ENCODE measurements at places on chromosomes 7 and 10.

DNA sequence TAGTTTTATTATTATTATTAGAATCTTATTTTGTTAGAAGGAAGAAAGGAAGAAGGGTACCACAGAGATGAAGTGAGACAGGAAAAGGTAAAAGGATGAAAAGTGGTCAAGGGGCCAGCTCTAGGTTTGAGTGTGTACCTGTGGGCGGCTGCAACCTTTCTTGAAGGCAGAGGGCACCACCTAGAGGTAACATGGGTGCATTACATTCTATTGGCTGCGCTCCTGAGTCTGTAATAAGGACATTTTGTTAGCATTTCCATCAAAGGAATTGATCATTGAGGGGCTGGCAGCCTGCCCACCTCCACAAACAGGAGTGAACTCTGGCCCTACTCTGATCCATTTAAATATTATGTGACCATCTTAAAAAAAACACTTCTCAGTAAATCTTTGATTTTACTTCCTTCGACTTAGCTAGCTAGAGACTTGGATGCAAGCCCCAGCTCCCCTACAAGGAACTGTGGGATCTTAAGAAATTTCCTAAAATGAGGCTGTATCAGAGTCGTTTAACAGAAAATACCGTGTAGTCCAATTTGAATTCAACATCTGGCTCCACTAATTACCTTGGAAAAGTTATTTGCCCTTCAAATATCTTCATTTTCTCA is 610.4 kb downstream of the IPMK start:
- DNase-seq = peak; percentile 61
- no peak overlapping the region for H3K27ac ChIP-seq
- H3K4me1 ChIP-seq = no peaks in the 10 kb centered on the region
- H3K4me3 ChIP-seq = no peak overlapping the region

GRCh38 chr10:98472196-98472595 is 25.5 kb upstream of the HPS1 start:
- DNase-seq = no peak
- H3K36me3 ChIP-seq = no peaks in the 10 kb centered on the region
- no peaks in the 10 kb centered on the region for H3K27me3 ChIP-seq
- no peak overlapping the region for H3K4me3 ChIP-seq
- no peaks in the 10 kb centered on the region for H3K4me1 ChIP-seq

DNA sequence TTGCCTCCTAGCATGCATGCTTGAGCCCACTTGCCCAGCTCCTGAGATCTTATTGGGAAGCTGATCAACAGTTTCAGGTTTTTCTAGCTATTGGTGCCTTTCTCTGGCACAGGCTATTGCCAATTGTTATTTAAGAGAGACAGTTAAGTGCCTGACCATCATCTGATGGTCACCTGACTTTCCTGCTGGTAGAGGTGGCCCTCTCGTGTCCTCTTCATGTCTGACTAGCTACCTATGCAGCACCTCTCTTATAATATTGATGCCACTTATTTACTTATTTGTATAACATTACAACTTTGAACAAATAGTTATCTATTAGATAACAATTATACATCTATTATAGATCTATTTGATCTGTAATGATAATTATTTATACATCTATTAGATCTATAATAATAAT is 205.9 kb upstream of the SEMA3D start:
- no peak overlapping the region for H3K27ac ChIP-seq
- peaks cover 4% of the 10 kb centered on the region for H3K4me1 ChIP-seq
- no peak for DNase-seq
- H3K4me3 ChIP-seq = no peak overlapping the region
- no peaks in the 10 kb centered on the region for H3K27me3 ChIP-seq

- H3K27me3 ChIP-seq = no peaks in the 10 kb centered on the region
- H3K27ac ChIP-seq = no peak overlapping the region
- H3K4me1 ChIP-seq = no peaks in the 10 kb centered on the region
- H3K4me3 ChIP-seq = no peak overlapping the region
- H3K36me3 ChIP-seq = no peaks in the 10 kb centered on the region
- no peak for DNase-seq
These were observed 34.3 kb downstream of the C10orf120 start for GRCh38 chr10:122665329-122665860.

DNA sequence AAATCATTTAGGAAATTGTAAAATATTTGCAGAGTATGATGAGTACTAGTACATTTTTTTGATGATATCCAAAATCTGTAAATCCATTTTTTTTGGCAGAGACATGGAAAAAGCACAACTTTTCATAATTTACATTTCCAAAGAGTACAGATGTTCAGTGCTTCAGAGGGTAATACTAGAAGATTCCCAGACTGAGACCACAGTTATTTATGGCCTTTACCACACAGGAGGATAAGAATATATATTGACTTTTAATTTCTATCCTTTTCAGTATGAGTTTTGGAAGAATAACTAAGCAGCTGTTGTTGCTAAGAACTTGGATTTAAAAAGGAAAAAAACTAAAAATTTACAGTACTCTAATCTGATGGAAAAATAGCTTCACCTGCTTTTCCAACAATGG is 61.9 kb downstream of the HGF start:
- no peaks in the 10 kb centered on the region for H3K36me3 ChIP-seq
- H3K27me3 ChIP-seq = no peaks in the 10 kb centered on the region
- DNase-seq = no peak
- H3K4me3 ChIP-seq = no peak overlapping the region
- no peak overlapping the region for H3K27ac ChIP-seq
- no peaks in the 10 kb centered on the region for H3K4me1 ChIP-seq

GRCh38 chr10:15253951-15254807 is 85.7 kb upstream of the NMT2 start:
- no peak for DNase-seq
- H3K4me3 ChIP-seq = no peak overlapping the region
- H3K27ac ChIP-seq = no peak overlapping the region
- no peaks in the 10 kb centered on the region for H3K27me3 ChIP-seq
- H3K4me1 ChIP-seq = peaks cover 2% of the 10 kb centered on the region
- no peaks in the 10 kb centered on the region for H3K36me3 ChIP-seq

- no peaks in the 10 kb centered on the region for H3K4me1 ChIP-seq
- DNase-seq = no peak
- H3K27ac ChIP-seq = no peak overlapping the region
- no peaks in the 10 kb centered on the region for H3K27me3 ChIP-seq
- H3K4me3 ChIP-seq = no peak overlapping the region
- no peaks in the 10 kb centered on the region for H3K36me3 ChIP-seq
These were observed 72.3 kb downstream of the AMPH start for GRCh38 chr7:38558761-38559345.

- DNase-seq = no peak
- H3K27ac ChIP-seq = no peak overlapping the region
- no peak overlapping the region for H3K4me3 ChIP-seq
- H3K36me3 ChIP-seq = no peaks in the 10 kb centered on the region
- H3K4me1 ChIP-seq = peaks cover 1% of the 10 kb centered on the region
- peaks cover 2% of the 10 kb centered on the region for H3K27me3 ChIP-seq
These were observed 22.2 kb downstream of the FZD1 start for GRCh38 chr7:91286432-91286831.
